ENCODE measurements at places on chromosomes 5 and 9. TPM values are rescaled to one million over a fixed set of nuclear protein-coding genes. Genes with fewer than 3 reads are reported as not detected.

- H3K36me3 ChIP-seq: no peaks in the 10 kb centered on the region
- no peak for DNase-seq
- no peak overlapping the region for H3K4me3 ChIP-seq
- peaks cover 2% of the 10 kb centered on the region for H3K27me3 ChIP-seq
- no peaks in the 10 kb centered on the region for H3K4me1 ChIP-seq
- no peak overlapping the region for H3K27ac ChIP-seq
These were observed 20.0 kb upstream of the SH3PXD2B start for GRCh38 chr5:172474293-172474692.

DNA sequence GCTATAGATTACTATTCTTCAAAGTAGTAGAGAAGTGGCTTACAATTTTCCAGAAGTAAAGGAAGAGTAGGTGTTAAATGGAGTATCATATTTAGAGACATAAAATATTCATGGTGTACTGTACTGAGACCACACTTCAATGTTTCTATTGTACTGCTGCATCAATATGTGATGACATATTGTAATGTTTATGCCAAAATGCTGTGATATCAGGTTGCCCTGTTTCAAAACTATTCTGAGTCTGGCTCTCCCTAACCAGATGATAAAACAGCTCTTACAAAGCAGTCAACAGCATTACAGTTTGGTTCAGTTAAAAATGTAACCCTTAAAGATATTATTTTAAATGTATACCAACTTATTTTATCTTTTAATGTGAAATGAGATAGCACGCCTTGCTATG lies 30.8 kb upstream of the ACOT12 start:
- no peaks in the 10 kb centered on the region for H3K27me3 ChIP-seq
- H3K27ac ChIP-seq: no peak overlapping the region
- peaks cover 2% of the 10 kb centered on the region for H3K36me3 ChIP-seq
- DNase-seq: no peak
- no peak overlapping the region for H3K4me3 ChIP-seq
- no peaks in the 10 kb centered on the region for H3K4me1 ChIP-seq

DNA sequence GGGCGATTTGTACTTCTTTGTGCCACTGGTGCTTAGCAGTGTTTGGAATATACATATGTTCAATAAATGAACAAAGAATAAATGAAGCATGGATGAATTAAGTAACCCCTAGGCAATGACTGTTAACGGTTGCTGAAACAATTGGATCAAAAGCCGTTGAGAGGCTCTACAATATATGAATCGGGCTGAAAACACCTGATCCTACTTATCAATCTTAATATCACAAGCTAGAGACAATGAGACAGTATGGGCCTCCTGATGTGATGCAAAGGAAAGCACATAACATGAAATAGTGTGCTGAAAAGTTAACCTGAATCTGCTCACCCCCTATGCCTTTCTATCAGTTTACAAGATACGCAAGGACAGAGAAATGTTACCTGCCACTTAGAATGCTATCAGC lies 410.3 kb upstream of the RGMB start:
- no peaks in the 10 kb centered on the region for H3K27me3 ChIP-seq
- DNase-seq: no peak
- H3K4me3 ChIP-seq: no peak overlapping the region
- no peaks in the 10 kb centered on the region for H3K4me1 ChIP-seq
- no peak overlapping the region for H3K27ac ChIP-seq

DNA sequence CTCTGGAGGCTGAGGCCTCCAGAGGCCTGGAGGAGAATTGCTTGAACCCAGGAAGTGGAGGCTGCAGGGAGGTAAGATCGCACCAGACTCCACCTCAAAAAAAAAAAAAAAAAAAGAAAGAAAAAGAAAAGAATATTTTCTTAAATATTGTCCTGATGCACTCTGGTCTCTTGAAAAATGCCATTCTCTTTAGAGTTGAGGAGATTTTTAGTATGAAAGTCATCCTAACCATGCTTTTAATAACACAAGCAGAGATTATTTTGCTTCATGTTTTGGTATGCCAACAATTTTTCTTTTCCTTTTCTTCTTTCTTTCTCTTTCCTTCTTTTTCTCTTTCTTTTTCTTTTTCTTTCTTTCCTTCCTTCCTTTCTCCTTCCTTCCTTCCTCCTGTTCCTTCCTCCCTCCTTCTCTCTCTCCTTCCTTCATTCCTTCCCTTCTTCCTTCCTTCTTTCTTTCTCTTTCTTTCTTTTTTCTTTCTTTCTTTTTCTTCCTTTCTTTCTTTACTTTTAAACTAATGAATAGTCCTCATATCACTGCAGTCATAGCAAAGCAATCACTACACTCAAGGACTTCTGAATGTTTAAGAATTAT lies 116.9 kb upstream of the CCNH start:
- H3K27ac ChIP-seq: no peak overlapping the region

The BNC2 gene
- 0.01 TPM for polyA plus RNA-seq

The ZNF300 gene
- 3.6 TPM for polyA plus RNA-seq

All from B cell (primary cell).